ENCODE measurements at places on chromosomes 2 and 18. TPM values are rescaled to one million over a fixed set of nuclear protein-coding genes. Genes with fewer than 3 reads are reported as not detected.

Gene FHL2
- 67.3 TPM for total RNA-seq

Gene NCL
- total RNA-seq, result 129 TPM

Gene IL37
- 315 TPM for total RNA-seq

Gene CLEC4F
- total RNA-seq, result 0.42 TPM

Gene RAB27B
- 26.2 TPM for total RNA-seq

Gene CD226
- 0.13 TPM for total RNA-seq

Gene TTC31
- total RNA-seq, result 22.3 TPM

Gene UGT1A8
- total RNA-seq, result not detected

Gene TXNDC2
- total RNA-seq, result not detected

Gene TACR1
- total RNA-seq, result 1.4 TPM

Gene ACMSD
- total RNA-seq, result not detected

Gene KCNS3
- 11.0 TPM for total RNA-seq

Gene MREG
- total RNA-seq, result 39.3 TPM

Gene C2orf81
- total RNA-seq, result 0.34 TPM

Gene IL36G
- total RNA-seq, result 19.1 TPM

Gene CROCC2
- total RNA-seq, result not detected

Gene EIF5B
- total RNA-seq, result 28.6 TPM

Gene ABCG8
- total RNA-seq, result not detected

Gene RFX8
- total RNA-seq, result 0.52 TPM

Gene SERPINB12
- 92.5 TPM for total RNA-seq

Gene STARD6
- not detected for total RNA-seq

Gene BOK
- total RNA-seq, result 44.2 TPM

Gene HOXD10
- 3.1 TPM for total RNA-seq

Gene L3MBTL4
- total RNA-seq, result 16.3 TPM

Gene CSRNP3
- 2.1 TPM for total RNA-seq

Gene GKN2
- not detected for total RNA-seq

Gene ASAP2
- total RNA-seq, result 32.2 TPM

Gene BMP10
- total RNA-seq, result 0.19 TPM

Gene TSPYL6
- not detected for total RNA-seq

Gene HOXD13
- total RNA-seq, result 0.10 TPM

Gene DNAJC5G
- not detected for total RNA-seq
